ENCODE measurements at places on chromosomes 3 and 15.

GRCh38 chr15:69414701-69415167, 585 bp downstream of the KIF23 start:
- peak; percentile 90 for DNase-seq

DNA sequence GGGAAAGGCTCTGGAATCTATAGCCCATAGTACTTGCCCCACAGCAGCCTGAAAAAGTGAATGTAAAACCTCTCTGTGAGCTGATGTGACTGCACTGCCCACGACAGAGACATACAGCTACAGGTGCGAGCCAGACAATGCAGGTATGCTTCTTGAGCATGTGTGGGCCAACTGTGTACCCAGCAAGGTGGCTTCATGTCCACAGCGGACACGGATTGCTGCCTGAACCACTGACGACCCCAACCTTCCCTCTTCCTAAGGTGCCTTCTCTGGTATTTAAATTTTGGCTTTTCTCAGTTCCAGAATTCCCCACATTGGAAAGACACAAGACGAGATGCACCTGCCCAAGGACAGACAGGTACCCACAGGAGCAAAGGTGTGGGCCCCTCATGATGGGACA, 65.8 kb downstream of the SCN5A start:
- no peak for DNase-seq

DNA sequence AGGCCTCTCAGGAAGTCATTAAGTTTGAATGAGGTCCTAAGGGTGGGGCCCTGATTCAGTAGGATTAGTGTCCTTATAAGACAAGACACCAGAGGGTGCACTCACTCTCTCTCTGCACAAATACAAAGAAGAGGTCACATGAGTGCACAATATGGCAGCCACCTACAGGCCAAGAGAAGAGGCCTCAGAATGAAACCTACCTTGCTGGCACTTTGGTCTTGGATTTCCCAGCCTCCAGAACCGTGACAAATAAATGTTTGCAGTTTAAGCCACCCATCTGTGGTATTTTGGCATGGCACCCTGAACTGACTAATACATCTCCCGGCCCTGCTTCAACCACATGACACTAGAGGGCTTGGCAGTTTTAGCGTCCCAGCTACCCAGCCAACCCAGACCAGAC, 73.9 kb upstream of the CHRNB4 start:
- no peak for DNase-seq

- no peak for DNase-seq
Observed at GRCh38 chr3:104137116-104137515, 1229.6 kb upstream of the ALCAM start.

All from fibroblast of skin of left biceps (primary cell).